Fibroblast of lung (primary cell): ENCODE measurements at places on chromosomes 5 and 9. TPM values are rescaled to one million over a fixed set of nuclear protein-coding genes. Genes with fewer than 3 reads are reported as not detected.

DNAH5 gene
- total RNA-seq, result 0.77 and 3.1 TPM in 2 replicates

LRRC14B gene
- not detected in 2 replicates for total RNA-seq

PCDHGA2 gene
- 2.8 and 4.5 TPM in 2 replicates for total RNA-seq

FOXB2 gene
- not detected in 2 replicates for total RNA-seq

PITX1 gene
- total RNA-seq, result 1.8 and 3.1 TPM in 2 replicates

SLC25A2 gene
- total RNA-seq, result 0.66 TPM in 1 of 2 replicates, not detected in the other

MAMDC4 gene
- 3.3 and 4.6 TPM in 2 replicates for total RNA-seq

SRP19 gene
- 58.0 and 58.5 TPM in 2 replicates for total RNA-seq

RNF183 gene
- total RNA-seq, result not detected in 2 replicates

TRPM3 gene
- total RNA-seq, result 0.50 and 0.51 TPM in 2 replicates

CATSPER3 gene
- under 0.01 and 0.17 TPM in 2 replicates for total RNA-seq

BSPRY gene
- not detected in 2 replicates for total RNA-seq

CTNND2 gene
- not detected in 2 replicates for total RNA-seq

THBS4 gene
- 1.5 and 2.3 TPM in 2 replicates for total RNA-seq

PCDHA1 gene
- under 0.01 TPM in 2 replicates for total RNA-seq

FRMD3 gene
- total RNA-seq, result under 0.01 and 0.66 TPM in 2 replicates

C1QTNF2 gene
- 0.77 and 2.3 TPM in 2 replicates for total RNA-seq
